ENCODE measurements at places on chromosomes 4 and X. TPM values are rescaled to one million over a fixed set of nuclear protein-coding genes. Genes with fewer than 3 reads are reported as not detected.

The LINC00632 gene
- total RNA-seq, result 152 TPM

The NAP1L3 gene
- 7.8 TPM for total RNA-seq

The LYAR gene
- 18.7 TPM for total RNA-seq

The KLHL4 gene
- 0.74 TPM for total RNA-seq

The OTUD6A gene
- not detected for total RNA-seq

The INTU gene
- 18.8 TPM for total RNA-seq

The FGF16 gene
- total RNA-seq, result not detected

The CT45A1 gene
- total RNA-seq, result not detected

The CENPVL2 gene
- total RNA-seq, result 1.4 TPM

- no peak overlapping the region for H3K27ac ChIP-seq
- DNase-seq, result no peak
- no peak overlapping the region for H3K4me3 ChIP-seq
- H3K4me1 ChIP-seq, result peaks cover 25% of the 10 kb centered on the region
These were observed 184.8 kb downstream of the UNC5C start for GRCh38 chr4:95363966-95364365.

DNA sequence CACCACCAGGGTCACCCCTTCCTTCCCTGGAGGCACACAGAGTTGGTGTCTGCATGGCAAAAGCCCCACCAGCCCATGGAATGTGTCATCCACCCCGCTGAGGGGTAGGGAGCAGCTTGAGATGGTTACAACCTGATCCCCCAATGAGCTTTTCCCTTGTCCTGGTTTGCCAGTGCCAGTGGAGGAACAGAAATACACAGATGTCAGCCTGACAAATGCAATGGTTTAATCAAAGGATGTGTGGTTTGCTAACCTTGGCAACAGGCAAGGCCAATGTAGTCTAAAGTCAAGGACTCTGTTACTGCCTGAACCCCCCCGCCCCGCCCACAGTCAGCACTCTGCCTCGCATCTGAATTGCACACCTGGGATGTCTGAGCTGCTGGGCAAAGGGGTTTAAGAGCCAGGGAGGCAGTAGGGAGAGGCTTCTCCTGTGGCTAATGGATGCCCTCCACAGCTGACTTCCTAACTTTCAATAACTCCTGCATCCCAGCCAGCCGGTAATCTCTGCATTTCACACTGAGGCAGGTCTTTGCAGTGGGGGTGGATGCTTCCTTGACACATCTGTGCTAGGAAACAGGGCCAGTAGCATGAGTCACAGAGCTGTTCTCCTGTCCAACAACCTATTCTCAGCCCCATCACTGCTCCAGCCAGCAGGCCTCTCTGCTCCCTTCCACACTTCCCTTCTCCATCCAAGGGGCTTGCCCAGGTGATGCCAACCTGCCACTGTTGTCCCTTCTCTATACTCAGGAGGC lies 137.5 kb downstream of the AMMECR1 start:
- H3K27me3 ChIP-seq, result no peaks in the 10 kb centered on the region
- H3K27ac ChIP-seq, result peak overlapping the region; percentile 59
- DNase-seq, result no peak
- no peak overlapping the region for H3K4me3 ChIP-seq
- H3K36me3 ChIP-seq, result peaks cover 18% of the 10 kb centered on the region

- DNase-seq, result no peak
- no peaks in the 10 kb centered on the region for H3K4me1 ChIP-seq
- no peak overlapping the region for H3K27ac ChIP-seq
- H3K27me3 ChIP-seq, result peaks cover 13% of the 10 kb centered on the region
- H3K4me3 ChIP-seq, result no peak overlapping the region
- no peaks in the 10 kb centered on the region for H3K36me3 ChIP-seq
These were observed 182.9 kb upstream of the NHS start for GRCh38 chrX:17192106-17192505.
